Parietal lobe (tissue), 2 donors: ENCODE measurements at places on chromosomes 12 and 14. TPM values are rescaled to one million over a fixed set of nuclear protein-coding genes. Genes with fewer than 3 reads are reported as not detected.

The CLEC7A gene
- 0.31 TPM for total RNA-seq

The CIROP gene
- total RNA-seq = not detected

The VRTN gene
- not detected for total RNA-seq

The CCDC198 gene
- total RNA-seq = not detected

The FGF6 gene
- total RNA-seq = not detected

The SYCP3 gene
- total RNA-seq = 1.3 TPM

The OTX2 gene
- 0.31 TPM for total RNA-seq

The GPRC5A gene
- total RNA-seq = 0.31 TPM

The KLRC1 gene
- not detected for total RNA-seq

The MLH3 gene
- 67.9 TPM for total RNA-seq

The MGP gene
- total RNA-seq = 1.6 TPM

The RAB3IP gene
- total RNA-seq = 56.0 TPM

The KRT79 gene
- not detected for total RNA-seq

The HOXC11 gene
- not detected for total RNA-seq

The SERPINA9 gene
- not detected for total RNA-seq
